B cell (primary cell): ENCODE measurements at places on chromosomes 16 and 17. TPM values are rescaled to one million over a fixed set of nuclear protein-coding genes. Genes with fewer than 3 reads are reported as not detected.

PIRT gene
- not detected in 2 replicates for total RNA-seq

GSG1L2 gene
- total RNA-seq, result not detected in 2 replicates

- no peak for DNase-seq
Measured at GRCh38 chr17:67376415-67376736, 705 bp upstream of the PITPNC1 start.

DNA sequence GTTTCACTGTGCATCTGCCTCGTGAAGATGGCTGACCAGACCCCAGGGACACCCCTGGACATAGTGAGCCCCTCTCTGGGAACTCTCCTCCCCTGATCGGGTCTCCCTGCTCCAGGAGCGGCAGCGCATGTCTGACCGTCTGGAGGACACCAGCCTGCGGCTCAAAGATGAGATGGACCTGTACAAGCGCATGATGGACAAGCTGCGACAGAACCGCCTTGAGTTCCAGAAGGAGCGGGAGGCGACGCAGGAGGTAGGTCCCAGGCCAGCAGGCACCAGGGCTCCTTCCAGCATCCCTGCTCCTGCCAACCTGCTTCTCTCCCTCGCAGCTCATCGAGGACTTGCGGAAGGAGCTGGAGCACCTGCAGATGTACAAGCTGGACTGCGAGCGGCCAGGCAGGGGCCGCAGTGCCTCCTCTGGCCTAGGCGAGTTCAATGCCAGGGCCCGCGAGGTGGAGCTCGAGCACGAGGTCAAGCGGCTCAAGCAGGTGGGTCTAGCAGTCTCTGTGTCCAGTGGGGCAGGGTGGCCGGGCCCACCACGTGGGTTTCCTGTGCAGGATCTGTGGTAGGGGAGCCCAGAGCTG lies 136.9 kb downstream of the RAB11FIP4 start:
- DNase-seq, result no peak

- DNase-seq, result no peak
Measured at GRCh38 chr17:7590743-7591142, 849 bp upstream of the SOX15 start.

- no peak for DNase-seq
Measured at GRCh38 chr17:74415608-74416396, 16.1 kb upstream of the GPRC5C start.

DNAH9 gene
- total RNA-seq, result not detected in 2 replicates
